ENCODE measurements at places on chromosomes 6 and 20. TPM values are rescaled to one million over a fixed set of nuclear protein-coding genes. Genes with fewer than 3 reads are reported as not detected.

DNA sequence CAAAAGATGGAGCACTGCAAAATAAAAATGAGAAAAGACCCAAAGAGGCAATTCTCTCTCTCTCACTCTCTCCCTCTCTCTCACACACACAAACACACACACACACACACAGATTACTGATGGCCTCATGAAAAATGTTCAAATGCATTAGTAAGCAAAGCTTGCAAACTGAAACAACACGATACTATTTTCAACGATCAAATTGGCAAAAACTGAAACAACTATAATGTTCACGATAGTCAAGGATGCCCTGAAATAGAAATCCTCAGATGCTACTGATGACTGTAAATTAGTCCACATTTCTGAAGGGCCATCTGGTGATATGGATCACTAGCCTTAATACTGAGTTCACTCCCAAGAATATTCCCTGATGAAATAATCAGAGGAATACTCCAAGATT, 100.8 kb downstream of the TRERF1 start:
- no peak for DNase-seq

DNA sequence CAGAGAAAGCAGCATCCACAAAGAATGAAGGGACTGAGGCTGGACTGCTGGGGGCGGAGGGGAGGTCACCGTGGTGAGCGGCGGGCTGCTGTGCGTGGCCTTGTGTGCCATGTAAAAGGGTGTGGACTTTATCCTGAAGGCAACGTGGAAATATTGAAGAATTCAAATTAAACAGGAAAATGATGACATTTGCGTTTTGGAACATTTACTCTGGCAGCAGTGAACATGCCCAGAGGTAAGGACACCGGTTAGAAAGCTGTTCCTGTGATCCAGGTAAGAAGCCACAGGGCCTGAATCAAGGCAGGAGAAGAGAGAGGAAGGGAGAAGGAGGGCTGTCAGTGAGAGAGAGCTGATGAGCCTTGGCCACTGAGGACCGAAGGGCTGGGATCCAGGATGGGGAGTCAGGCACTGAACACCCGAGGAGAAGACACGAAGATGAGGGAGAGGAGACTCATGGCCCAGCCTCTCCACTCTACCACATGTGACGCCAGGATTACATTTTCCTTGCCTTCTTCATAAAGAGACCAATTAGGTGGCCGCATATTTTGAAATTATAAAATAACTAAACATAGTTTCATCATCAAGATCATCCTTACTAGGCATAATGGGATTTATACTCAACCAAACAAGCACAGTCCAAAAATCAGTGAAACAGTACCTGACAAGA, 58.4 kb downstream of the TRAM2 start:
- no peak for DNase-seq

GRCh38 chr6:34515473-34516387, 40.4 kb downstream of the SPDEF start:
- no peak for DNase-seq

GRCh38 chr6:168054765-168055560, 24.0 kb downstream of the FRMD1 start:
- no peak for DNase-seq

Gene NUP43
- 24.5 TPM for polyA plus RNA-seq

- no peak for DNase-seq
These were observed 85.2 kb downstream of the PLEKHG1 start for GRCh38 chr6:150684714-150685459.

Data from muscle of back (tissue), 13 donors.